ENCODE measurements at places on chromosomes 12 and 14.

- DNase-seq = no peak
These were observed 57.7 kb upstream of the DLK1 start for GRCh38 chr14:100669011-100669412.

GRCh38 chr12:104121001-104121400 lies 17.0 kb downstream of the NFYB start:
- peak; percentile 67 for DNase-seq

DNA sequence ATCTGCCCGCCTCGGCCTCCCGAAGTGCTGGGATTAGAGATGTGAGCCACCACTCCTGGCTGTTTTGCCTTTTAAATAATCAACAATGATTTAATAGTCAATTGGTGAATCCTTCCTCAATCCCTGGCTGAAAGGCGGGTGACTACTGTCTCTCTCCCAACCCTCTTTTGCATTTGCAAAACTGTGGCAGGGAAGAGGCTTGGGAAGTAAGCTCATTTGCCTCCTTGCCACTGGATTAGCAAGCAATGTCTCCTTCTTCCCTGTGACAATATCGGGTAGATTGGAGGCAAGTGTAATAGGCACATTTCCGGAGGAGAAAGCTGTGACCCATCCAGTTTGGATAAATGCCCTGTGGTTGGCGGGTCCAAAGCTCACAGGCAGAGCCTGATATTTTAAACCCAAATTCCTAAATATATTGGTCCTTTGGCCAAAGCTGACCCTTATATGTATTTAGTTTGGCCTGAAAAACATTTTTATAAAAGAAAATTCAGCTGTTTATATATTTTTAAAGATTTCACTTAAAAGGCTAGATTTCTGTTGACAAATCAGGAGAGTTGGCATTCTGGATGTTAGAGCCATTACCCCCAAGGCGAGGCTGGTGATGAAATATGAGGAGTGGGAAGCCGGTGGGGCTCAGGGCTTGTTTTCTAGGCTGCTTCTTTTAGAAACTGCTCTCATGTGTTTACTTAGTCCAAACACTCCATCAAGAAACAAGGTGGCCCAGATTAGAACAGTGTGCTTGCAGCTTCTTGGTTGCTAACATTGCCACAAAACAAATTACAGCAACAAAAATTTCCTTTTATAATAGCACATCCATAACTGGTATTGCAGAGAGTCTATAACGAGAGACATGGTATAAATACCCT lies 646.9 kb upstream of the TMEM132C start:
- no peak for DNase-seq

- DNase-seq = no peak
These were observed 14.4 kb upstream of the CDK17 start for GRCh38 chr12:96414637-96415036.

DNA sequence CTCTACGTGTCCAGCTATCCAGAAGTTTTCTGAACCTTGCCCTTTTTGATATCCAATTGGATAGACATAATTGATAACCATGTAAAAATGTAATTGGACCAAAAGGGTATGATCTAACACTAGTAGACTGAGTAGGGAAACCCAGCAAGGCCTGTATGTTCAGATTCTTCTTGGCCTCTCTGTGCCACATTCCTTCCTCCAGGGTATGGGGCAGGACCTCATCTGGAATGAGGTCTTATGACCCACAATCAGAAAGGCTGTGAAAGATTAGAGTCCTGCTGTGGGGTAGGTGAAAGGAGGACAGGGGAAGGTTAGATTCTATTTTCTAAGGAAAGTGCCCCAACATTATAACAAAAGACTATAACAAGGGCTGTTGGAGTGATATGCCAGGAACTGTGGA lies 51.3 kb upstream of the A2ML1 start:
- no peak for DNase-seq

DNA sequence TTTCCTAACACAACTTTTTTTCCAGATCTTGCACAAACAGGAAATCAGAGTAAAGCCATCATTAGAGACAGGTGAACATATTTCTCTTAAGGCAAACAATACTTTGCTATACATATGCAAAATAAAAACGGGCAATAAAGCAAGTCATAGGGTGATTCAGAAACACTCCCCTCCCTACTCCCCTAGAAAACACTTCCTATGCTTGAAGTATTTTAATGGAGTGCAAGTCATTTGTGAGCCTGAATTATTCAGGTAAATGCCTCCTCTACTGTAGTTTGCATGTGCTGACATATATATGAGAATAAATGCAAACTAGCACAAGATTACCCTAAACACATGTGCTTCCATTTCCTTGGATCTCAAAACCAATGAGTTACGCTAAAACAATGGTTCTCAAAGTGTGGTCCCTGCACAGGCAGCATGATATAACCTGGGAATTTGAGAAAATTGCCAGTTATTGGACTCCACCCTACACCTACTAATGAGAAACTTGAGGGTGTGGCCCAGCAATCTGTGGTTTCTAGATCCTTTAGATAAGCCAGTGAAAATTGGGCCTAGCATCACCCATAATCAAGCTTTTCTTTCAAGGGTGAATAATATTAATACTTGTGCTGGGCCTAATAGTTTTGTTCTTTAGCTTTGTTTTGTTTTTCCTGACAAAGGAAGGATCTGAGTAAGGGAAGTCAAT lies 159.7 kb upstream of the BMP4 start:
- DNase-seq = no peak

DNA sequence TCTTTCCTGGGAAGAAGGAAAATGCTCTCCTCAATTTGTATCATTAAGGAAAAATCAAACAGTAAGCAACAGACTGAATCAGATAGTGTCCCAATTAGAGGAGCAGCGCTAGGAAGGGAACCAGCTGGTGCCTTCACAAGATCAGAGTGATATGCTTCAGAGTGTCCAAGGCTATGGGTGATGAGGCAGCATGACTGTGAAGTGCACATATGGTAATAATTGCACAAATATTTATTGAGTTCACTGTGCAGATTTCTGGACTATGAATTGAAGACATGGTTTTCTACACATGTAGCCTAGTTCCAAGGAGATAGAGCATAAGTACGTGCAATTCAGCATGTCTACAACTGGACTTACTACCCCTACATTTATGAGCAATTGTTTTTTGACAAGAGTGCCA lies 78.8 kb upstream of the EVL start:
- no peak for DNase-seq

DNA sequence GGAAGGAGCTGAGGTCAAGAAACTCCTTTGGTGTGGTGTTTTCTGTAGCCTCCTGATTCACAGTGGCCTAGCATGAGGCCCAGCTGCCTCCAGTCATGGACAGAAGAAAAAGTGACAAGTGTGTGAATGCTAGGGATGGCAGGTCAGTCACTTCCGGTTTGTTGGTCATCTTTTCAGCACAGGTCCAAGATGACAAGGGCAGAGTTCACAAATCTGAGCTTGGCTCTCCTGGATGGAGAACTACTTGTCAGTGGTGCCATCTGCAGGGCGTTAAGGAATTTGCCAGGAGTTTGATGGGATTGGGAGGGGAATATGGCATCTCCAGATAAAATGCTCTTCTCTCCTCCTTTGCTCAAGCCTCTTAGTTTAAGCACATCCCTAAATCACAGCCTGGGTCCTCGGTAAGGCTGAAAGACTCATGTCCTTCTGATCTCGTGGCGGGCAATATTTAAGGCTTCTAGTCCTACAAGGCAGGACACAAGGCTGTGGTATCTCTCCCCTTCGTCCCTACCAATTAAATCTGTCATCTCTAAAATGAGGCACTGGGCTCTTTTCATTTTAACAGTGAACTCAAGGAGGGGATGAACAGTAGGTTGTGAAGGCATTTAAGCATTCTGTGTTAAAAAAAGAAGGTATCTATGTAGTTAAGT lies 10.0 kb downstream of the TUBA1B start:
- DNase-seq = peak; percentile 93

DNA sequence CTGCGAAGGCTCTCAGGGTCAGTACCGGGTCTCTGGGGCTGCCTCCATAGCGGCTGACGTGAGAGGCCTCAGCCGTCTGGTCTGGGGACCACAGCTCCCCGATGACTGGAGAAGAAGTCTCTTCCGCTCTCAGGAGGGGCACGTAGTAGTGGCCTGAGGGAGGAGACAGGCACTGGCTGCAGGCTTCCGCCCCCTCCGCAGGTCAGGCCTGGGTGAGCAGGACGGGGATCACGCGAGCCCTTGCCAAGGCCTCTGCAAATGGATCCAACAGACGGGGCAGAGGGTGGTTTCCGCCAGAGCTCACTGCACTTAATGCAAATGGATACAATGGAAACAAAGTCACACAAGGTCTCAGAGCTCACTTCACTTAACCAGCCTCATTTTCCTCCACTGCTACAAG lies 24.7 kb downstream of the ANKLE2 start:
- no peak for DNase-seq

DNA sequence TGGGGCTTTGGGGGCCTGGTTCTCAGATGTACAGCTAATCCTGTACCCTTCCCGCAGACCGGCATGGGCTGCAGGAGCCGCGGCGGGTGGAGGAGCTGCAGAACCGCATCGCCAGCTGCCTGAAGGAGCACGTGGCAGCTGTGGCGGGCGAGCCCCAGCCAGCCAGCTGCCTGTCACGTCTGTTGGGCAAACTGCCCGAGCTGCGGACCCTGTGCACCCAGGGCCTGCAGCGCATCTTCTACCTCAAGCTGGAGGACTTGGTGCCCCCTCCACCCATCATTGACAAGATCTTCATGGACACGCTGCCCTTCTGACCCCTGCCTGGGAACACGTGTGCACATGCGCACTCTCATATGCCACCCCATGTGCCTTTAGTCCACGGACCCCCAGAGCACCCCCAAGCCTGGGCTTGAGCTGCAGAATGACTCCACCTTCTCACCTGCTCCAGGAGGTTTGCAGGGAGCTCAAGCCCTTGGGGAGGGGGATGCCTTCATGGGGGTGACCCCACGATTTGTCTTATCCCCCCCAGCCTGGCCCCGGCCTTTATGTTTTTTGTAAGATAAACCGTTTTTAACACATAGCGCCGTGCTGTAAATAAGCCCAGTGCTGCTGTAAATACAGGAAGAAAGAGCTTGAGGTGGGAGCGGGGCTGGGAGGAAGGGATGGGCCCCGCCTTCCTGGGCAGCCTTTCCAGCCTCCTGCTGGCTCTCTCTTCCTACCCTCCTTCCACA lies 7.6 kb downstream of the NR4A1 start:
- DNase-seq = no peak

DNA sequence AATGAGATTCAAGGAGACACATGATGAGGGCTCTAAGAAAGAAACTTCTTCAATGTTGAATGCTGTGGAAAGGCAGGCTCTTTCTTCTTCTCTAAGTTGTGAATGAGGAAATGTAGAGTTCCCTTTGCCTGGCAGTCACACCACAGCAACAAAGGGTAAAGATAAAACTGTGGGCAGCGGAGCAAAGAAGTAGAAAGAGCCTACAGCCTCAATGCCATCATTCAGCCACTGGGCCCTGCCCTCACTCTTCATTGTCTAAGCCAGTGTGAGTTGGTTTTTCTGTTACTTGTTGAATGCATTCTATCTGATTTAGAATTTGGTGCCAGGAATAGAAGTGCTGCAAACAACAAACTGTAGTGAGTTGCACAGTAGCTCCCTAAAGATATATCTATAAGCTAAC lies 12.2 kb downstream of the SDR9C7 start:
- DNase-seq = no peak

GRCh38 chr14:54728700-54729527 lies 162.0 kb downstream of the SAMD4A start:
- DNase-seq = no peak

DNA sequence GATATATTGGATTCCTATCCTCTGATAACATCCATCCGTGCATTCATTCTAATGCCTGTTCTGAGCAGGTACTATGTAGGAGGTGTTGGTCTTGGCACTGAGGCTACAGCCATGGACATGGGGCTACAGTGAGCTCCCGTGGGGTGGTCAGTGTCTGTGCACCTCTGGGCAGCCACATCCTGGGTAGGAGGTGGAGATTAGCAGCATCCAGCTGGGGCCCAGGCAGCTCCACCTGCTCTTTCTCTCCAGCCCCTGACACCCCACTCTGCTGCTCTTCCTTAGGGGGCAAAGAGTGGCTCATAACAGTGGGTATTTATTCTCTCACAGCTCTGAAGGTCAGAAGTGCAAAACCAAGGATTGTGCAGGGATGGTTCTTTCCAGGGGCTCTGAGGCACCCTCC lies 292.0 kb upstream of the SFSWAP start:
- no peak for DNase-seq

GRCh38 chr12:3698218-3698974 lies 54.5 kb downstream of the CRACR2A start:
- DNase-seq = peak; percentile 87

DNA sequence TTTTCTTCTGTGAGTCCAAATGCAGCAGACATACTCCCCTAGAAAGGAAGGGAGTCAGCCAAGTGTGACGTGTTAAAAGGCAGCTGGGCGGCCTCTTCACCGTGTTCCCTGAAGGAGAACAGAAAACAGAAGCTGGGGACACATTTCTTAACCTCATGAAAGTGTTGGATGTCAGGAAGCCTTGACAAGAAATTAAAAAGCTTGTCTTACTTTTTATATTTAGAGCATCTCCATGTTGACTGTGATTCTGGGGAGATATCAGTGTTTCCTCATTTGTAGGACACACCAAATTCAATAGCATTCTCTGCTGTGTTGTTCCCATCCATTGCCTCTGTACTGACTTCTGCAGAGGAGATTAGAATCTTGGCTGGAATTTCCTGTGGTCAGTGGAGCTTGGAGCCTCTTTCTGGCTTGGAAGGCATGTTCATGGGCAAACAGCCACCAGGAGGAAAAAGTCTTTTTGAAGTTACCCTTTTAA lies 93.7 kb downstream of the RMST start:
- no peak for DNase-seq

DNA sequence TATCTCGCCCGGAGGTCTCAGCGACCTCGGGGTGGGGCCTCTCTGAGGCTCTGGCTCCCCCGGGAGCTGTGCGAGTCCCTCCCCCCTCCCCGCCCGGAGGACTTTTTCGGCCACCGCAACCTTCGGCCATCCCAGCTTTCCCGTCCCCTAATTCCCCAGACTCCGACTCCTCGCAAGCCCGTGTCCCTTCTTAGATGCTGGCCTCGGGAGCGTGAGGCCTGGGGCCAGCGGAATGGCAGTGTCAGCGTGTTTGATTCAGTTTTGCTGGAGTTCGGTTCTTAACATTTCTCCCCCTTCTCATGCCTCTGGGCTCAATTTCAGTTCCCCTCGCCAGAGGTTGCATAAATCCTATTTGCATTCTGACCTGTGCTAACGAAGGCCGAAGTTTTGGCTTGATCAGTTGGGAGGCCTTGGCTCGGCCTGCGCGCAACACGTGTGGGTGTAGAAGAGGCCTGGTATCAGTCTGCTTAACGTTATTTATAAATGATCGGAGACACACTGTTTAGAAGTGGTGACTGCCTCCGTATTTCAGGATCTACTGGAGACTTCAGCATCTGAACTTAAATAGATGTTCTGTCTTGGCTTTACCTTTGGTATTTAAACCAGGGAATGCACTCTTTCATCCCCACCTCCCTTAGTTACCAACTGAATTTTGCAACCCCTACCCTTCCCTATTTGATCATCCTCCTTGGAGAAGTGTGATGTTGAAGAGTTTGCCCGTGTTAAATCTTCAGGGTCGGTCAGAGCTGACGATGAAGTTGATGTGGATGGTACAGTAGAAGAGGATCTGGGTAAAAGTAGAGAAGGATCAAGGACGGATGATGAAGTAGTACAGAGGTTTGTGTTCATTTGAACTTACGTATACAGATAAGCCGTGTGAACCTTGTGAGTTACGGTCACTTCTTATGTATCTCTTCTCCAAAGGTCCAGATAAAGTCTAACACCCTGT lies 851 bp downstream of the HSP90B1 start:
- peak; percentile 53 for DNase-seq
